ENCODE measurements at places on chromosomes 5 and 9.

- no peak for DNase-seq
Observed at GRCh38 chr9:128232528-128233428, 29.6 kb downstream of the DNM1 start.

DNA sequence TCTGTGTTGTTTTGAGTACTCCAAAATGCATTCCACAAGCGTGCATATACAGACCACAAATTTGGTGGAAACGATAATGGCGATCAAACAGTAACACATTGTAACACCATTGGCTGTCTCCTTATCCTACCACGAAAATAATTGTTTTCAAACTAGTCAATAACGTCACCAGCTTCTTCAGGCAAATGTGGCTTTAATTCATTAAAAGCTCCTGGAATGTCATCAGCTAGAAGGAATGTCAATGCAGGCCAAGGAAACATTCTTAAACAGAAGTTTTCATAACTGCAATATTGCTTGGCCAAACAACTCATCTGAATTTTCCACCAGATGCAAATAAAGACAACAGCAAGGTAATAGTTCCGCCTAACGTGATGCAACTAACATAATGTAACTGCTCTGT, 71.6 kb upstream of the XPA start:
- DNase-seq = no peak

DNA sequence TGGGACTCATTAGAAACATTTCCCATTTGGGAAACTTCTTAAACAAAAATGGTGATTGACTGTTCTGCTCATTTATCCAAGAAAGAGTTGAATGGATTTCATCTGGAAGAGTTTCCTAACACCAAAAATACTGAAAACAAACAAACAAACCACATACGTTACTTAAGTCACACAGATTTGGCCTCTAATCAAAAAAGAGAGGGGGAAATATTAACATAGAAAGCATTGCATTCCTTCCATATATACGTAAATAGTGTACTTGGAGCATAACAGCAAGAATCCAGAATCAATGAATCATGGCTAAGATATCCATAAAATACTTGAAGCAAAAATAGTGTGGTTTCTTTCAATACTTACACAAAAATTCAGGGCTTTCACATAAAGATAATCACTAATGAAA, 189.8 kb upstream of the MAP3K1 start:
- DNase-seq = no peak

DNA sequence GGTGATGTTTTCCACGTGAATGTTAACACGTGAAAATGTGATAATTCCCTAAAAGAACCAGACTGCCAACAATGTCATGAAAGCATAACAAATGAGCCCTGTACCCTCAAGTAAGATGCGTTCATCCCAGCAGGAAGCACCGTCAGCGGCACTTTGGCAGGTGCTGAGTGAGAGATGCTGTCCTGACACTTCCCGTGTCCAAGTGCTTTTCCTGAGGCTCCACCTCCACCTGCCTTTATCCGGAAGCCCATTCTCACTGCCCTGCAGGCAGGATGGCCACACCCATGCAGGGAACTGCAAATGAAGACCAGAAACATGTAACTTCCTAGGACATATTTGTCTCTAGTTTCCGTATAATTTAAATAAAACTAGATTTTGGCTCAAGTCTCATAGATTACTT, 238.0 kb upstream of the IRX2 start:
- DNase-seq = no peak

DNA sequence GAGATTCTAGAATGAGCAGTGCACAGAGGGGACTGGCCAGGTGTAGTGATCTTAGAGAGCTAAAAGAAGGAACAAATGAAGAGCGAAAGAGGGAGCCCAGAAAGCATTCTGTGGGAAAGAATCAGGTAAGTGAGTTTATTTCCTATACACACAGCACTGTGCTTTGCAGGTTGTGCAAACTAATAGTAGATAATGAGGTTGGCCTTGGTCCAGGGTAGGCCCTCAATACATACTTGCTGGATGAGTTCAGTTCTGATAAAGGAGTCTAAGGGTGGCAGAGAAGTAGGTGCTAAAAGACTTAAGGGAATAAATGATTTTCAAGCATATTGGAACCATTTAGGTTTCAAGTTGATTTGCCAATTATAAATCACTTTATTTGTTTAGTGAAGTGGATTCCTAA, 122.0 kb downstream of the NPR3 start:
- DNase-seq = no peak

DNA sequence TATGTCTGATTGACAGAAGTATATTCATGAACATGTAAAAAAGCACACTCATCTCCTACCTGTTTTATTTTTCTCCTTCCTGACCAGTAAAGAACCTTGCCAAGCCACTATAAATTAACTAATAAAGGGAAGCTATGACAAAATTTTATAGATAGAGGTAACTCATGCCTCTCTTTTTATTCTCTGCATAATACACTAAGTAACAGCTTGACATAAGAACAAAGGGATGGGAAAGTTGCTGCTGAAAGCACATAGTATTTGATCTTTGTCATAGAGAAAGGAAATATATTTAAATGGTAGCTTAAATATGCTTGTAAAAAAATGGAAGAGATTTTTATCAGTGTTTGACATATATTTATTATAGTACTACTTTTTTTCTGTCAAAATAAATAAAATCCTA, 1065.7 kb upstream of the CDH9 start:
- DNase-seq = no peak

- no peak for DNase-seq
Observed at GRCh38 chr9:21615446-21615845, 133.3 kb upstream of the IFNE start.

- no peak for DNase-seq
Observed at GRCh38 chr9:124854822-124855221, 1.6 kb downstream of the WDR38 start.

DNA sequence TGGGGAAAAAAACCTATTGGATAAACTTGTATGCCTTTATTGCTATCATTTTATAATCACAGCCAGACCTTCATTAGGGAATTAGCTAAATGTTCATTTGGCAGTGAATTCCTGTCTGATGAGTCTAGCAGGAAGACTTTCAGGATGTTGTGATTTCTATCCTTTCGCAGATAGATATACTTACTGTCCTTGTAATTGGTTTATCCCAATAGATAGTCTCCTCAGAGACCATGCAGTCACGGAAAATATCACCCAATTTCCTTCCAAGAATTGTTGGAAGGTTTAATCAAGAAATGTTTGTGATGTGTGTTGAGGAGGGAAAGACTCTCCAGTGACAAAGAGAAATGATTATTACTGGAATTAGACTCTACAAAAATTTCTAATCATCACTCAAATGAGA, 1937.9 kb upstream of the WWC1 start:
- DNase-seq = no peak

- DNase-seq = no peak
Observed at GRCh38 chr5:120817044-120817985, 353.2 kb downstream of the PRR16 start.

- DNase-seq = no peak
Observed at GRCh38 chr9:5510360-5510931, at the start of gene PDCD1LG2. PDCD1LG2 (plus strand) TSS chr9:5510531; CDS start chr9:5522547, 12,016 bp downstream.

- no peak for DNase-seq
Observed at GRCh38 chr5:14696057-14696456, 31.5 kb downstream of the OTULIN start.

DNA sequence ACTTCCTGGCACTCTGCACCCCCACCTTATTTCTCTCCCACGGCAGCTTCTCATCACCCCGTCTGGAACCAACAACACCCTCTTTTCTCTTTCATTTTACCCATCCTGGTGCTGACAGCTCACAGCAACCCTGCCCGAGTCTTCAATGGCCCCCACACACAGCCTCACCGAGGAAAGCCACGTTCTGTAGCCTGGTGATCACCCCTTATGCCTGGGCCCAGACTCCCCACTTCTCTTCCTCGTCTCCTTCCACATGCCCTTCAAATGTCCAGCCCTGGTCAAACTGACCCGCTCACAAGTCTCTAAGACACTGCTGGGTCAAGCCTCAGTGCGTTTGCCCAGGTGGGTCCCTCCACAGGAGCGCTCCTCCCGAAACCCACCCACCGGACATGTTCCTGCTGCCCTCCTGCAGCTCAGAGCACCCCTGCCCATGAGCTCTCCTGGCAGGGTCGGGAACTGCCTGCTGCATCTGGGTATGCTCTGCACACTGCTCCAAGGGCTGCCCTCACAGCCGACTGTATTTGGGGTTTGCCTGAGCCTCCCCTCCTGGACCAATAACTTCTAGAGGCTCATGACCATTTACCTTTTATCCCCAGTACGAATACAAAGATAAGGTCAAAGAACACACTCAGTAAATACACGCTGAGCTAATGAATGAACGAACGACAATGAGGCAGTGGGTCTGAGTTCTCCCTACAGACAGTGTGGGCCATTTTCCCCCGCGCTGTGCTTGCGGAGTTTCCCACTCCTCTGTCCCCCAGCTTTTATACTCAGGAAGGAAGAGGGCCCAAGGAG, 154.7 kb upstream of the PHYKPL start:
- no peak for DNase-seq

DNA sequence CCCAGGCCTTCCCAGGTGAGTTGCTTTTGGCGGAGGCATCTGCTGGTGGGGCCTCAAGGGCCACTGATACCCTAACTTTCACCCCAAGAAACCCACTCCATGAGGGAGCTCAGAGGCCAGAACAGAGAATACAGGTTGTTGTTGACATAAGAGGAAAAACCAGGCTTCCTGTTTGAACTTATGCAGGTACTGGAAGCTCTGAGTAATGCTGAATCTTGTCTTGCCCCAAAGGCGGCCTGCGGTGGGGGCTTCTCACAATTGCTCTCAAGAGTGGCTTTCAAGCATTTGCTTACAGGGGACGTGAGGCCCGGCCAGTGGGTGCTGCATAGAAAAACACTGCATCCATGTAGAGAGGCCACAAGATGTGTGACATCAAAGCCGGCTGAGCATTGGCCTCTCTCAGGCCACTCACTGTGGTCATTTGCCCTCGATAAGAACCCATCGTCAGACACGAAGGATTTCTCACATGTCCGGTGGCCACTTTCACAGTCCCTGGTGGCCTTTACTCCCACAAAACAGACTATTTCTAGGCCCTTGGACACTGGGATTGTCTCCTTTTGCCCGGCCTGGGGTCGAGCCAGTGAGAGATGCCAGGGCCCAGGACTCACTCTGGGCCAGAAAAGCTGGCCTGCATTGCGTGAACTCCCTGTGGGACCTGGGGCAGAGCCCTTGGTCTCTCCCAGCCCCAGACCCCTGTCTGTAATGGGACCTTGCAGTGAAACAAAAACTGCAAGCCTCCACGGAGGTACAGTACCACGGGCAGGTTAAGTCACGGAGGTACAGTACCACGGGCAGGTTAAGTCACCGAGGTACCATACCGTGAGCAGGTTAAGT, 34.5 kb upstream of the TCF7 start:
- DNase-seq = no peak

All from cortex of kidney (tissue), 1 donor.